ENCODE measurements at places on chromosomes 2 and 18.

- no peak for DNase-seq
These were observed 118.2 kb upstream of the IL1R2 start for GRCh38 chr2:101873543-101873942.

DNA sequence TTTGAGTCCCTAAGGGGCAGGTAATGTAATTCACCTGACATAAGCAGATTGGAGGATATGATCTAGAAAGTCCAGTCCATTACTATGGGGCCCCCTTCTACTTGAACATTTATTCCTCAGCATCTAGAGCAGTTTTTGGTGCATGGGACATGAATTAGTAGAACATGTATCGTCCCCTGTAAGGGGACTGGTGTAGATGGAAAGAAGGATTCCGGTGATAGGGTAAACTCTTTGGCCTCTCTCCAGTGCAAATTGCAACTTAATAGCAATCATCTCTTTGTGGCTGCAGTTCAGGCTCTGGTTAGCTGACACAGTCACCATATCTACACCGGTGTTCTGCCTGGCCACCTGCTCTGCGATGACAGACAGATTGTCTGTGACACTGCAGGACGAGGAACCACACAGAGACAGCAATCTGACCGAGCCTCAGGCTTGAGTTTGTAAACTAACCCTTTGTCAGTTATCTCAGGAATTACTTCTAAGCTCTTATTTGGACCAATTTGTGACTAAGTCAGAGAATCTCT lies 6.4 kb upstream of the SLC8A1 start:
- no peak for DNase-seq

DNA sequence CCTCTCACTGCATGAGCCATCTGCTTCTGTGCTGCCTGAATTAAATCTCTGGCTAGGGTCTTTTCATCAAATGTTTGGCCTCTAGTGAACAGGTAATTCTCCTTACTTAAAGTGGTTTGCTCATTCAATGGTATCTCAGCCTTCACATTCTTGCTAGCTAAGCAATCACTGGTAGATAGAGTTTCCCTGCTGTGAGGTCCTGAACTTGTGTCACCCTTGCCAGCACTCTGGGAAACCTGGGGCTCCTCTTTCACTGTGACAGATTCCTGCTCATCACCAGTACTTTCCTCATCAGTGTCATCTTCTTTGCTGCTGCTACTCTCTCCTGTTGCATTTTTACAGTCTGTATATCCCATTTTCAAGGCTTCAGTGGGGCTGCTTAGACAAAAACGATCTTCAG lies 69.1 kb upstream of the DTNB start:
- DNase-seq = no peak

DNA sequence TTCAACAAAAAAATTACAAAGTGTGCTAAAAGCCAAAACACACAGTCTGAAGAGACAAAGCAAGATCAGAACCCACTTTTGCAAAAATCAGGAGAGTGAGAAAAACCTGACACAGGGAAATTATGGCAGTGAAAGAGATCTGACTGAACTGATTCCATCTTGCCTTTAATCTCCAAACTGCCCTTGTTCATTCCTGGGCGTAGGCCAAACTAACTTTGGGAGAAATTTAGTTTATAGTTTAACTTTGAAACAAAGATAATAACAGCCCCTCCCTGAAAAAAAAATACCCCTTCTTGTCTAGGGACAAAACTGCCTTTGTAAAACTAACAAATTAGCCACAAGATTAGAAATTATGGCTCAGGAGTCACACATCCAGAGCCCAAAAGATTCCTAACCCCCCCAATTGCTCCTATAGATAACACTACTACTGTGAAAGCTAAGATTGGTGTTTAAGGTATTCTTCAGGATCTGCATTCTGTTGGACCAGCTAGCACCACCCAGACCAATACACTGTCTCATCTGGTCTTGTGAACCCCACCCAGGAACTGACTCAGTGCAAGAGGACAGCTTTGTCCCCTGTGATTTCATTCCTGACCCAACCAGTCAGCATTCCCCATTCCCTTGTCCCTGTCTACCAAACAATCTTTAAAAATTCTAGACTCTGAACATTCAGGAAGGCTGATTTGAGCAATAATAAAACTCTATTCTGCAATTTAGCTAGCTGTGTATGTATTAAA lies 226.1 kb upstream of the SH3BP4 start:
- DNase-seq = no peak

DNA sequence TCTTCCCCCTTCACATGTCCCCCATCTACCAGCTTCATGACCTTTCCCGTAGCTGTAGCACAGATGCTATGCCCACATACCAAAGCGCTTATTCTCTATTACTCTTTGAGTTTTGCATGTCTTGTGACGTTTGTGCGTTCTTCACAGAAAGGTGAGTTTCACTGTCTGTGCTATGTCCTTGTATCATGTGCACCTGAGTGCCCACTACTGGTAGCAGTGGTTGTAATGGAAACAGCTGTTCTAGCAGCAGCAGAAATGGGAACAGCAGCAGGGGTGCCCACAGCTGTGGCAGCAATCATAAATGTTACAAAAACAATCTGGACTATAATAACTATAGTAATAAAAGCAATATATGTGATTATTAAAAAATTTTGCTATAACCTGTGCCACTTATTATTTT lies 127.1 kb downstream of the STK39 start:
- no peak for DNase-seq

All from posterior cingulate gyrus (tissue), 11 donors.